ENCODE measurements at places on chromosomes 16 and 17.

- DNase-seq: peak; percentile 26
These were observed 2.6 kb upstream of the SRL start for GRCh38 chr16:4244254-4245076.

DNA sequence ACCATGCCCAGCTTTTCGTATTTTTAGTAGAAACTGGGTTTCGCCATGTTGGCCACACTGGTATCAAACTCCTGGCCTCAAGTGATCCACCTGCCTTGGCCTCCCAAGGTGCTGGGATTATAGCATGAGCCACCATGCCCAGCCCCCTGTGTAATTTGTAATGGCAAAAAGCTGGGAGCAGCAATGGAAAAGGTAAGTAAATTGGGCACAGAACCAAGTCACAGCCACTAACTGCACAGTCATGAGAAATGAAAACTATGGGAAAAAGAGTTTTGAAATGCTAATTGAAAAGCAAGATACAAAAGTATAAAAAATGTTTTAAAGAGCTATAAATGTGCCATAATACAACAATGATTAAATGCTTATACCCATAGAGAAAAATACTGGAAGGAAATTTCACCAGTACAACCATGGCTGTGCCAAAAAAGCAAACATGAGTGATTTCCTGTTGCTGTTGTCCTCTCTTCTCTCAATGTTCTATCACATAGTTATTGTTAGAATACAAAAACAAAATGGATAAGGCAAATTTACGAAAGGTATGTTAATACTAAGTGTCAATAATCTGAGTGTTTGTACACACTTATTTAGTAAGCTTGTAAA, 6.2 kb downstream of the NTAN1 start:
- DNase-seq: no peak

- peak; percentile 72 for DNase-seq
These were observed 22.3 kb downstream of the ARHGAP27 start for GRCh38 chr17:45410144-45411091.

DNA sequence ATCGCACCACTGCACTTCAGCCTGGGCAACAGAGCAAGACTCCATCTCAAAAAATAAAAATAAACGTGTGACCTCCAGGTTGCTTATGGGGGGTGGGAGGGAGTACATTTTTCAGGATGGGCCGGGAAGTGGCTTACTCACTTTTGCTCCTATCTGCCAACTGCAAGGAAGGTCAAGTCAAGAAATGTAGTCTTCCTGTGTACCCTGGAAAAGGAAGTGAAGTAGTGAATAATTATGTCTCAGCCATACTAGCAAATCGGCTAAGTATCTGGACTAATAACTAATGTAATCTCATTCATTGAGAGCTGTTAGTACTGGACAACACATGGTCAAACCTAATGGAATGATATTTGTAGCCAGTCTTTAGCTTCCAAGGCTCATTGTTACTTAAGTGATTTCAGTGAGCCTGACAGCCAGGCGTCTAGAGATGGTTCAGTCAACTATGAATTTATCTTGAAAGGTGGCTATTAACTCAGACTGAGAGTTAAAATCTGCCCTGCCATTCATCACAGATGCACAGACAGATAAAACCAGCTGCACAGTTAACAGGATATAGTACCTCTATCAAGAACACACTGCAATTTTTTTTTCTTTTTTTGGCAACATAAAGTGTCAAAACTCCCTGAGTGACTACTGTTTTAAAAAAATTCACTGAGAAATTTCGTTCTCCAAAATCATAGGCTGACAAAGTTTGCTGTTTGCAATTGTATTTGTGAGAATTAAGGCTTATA, 3.7 kb upstream of the TACO1 start:
- DNase-seq: no peak

DNA sequence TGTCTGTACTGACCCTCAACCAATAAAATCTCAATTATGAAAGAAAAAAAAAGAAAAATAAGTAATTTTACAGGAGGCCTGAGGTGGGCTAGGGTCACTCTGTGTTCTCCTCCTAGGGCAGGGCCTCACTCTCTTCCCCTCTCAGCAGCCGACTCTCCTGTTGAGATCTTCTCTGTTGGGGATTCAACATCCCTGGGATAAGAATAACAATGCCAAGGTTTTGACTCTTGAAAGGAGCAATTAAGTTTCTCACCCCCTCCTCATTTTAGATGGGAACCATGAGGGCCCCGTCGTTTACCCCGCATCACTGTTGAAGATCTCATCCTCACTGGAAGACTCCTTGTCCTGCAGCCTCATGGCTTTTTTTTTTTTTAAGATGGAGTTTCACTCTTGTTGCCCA, 21.5 kb upstream of the BRCA1 start:
- no peak for DNase-seq
